NCI-H226 (cell line): ENCODE measurements at places on chromosomes 1 and 21.

GRCh38 chr1:80678438-80678837 is 1122.3 kb upstream of the ADGRL2 start:
- DNase-seq = no peak

DNA sequence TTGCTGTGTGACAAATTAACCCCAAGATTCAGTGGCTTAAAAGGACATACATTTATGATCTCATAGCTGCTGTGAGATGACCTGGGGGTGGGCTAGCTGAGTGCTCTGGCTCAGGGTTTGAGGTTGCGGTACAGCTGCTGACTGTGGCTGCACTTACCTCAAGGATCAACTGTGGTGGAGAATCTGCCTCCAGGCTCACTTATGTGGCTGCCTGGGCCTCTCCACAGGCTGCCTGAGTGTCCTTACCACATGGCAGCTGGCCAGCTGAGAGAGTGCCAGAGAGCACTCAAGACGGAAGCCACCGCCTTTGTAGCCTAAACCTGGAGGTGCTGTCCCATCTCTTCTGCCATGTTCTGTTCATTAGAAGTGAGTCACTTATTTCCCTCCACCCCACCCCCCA is 5.7 kb downstream of the LRRC71 start:
- DNase-seq = no peak

- no peak for DNase-seq
Observed at GRCh38 chr21:37461479-37461878, 94.9 kb downstream of the DYRK1A start.

DNA sequence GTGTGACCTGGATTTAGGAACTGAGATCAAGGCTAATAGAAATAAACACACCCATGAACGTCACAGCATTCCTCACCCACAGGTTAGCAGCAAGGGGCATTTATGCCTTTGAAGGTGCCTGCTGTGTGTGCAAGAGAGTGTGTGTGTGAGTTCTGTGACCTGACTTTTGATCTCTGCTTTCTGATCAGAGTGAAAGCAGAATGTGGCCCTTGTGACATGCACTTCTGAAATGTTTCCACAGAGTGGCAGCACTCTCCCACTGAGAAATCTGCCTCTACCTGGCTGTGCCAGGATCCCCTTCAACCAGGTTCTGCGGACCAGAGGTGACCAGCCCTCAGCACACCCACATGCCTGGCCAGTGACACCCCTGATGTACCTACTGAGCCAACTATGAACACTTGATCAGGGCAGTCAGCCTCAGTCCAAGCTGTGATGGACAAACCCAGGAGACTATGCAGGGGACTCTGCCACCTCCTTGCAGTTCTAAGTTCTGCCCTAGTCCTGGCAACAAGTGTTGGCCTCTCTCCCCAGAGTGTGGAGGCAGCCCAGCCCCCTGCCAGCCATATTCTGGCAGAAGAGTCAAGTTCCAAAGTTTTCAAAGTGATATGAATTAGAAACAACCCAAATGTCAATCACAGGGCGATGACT is 41.0 kb downstream of the RXRG start:
- no peak for DNase-seq

DNA sequence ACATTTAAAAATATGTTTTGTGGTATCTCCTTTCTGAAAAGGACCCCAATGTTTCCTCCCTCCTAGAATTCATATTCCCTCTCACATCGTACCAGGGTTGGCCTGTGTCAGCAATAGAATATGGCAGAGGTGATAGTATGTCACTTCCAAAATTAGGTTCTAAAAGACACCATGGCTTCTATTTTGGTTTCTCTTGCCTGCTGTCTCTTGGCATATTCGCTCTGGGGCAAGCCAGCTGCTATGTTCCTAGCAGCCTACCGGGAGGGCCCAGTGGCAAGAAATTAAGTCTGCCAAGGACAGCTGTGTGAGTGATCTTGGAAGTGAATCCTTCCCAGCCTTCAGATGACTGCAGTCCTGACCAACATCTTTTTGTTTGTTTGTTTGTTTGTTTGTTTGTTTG is 92.9 kb upstream of the PPM1J start:
- DNase-seq = no peak
